Lower lobe of right lung (tissue), 2 donors: ENCODE measurements at places on chromosomes 5 and 9. TPM values are rescaled to one million over a fixed set of nuclear protein-coding genes. Genes with fewer than 3 reads are reported as not detected.

The PTPRD gene
- 17.2 TPM for total RNA-seq

The POMT1 gene
- total RNA-seq = 25.9 TPM

The C5orf58 gene
- total RNA-seq = not detected

The ANP32B gene
- total RNA-seq = 120 TPM

The RASEF gene
- 11.5 TPM for total RNA-seq

The CD74 gene
- total RNA-seq = 4,221 TPM

The CCL21 gene
- 138 TPM for total RNA-seq

The FRRS1L gene
- 0.06 TPM for total RNA-seq

The SPAG8 gene
- total RNA-seq = 13.3 TPM

The SYK gene
- total RNA-seq = 88.9 TPM

The TAF1L gene
- total RNA-seq = not detected

DNA sequence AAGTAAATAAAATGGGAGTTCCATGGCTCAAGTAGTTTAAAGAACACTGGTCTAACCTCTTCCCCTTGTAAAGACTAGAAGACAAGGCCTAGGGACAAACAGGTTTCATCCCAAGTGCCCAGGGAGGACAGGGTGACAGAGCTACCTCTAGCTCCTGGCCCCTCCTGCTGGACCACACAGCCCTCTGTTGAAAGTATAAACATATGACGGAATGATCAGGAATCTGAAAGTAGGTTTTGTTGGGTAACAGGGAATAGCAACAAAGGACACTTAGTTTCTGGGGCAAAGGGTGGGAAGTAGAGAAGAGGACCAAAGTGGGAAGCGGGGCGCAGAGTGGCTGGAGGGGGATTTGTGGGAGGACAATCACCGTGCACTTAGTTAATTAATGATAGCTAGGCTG, 67.0 kb upstream of the DAB2IP start:
- DNase-seq = no peak

DNA sequence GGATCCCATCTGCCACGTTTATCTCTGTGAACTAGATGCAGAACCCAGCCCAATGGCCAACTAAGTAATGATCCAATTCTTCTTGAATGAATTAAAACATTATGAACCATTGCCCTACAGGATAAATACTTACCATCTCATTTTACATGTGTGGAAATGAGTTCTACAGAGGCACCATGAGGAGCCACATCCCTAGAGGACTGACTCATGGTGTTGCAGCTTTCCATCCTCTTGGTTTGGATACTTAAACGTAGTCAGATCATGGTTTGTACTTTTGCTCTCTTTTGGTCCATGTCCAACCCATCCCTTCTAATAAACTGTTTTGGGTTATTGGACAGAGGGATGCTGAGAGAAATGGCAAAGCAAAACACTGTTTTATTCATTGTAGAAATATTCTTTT, 484.8 kb downstream of the EBF1 start:
- no peak for DNase-seq

DNA sequence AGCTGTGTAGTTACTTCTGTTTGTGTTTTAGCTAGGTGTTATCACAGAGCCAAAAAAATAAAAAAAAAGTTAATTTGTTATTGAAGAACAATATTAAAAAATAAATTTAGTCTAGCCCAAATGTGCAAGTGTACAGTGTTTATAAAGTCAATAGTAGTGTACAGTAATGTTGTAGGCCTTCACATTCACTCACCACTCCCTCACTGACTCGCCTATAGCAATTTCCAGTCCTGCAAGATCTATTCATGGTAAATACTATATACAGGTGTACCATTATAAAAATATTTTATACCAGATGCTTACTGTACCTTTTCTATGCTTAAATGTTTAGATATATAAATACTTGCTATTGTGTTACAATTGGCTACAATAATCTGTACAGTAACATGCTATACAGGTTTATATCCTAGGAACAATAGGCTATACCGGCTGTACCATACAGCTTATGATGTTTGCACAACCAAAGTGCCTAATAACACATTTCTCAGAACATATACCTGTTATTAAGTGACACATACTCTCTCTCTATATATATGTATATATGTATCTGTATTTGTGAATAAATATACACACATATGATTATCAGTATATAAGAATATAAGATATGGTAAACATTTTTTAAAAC, 341.4 kb upstream of the EDIL3 start:
- DNase-seq = no peak

- peak; percentile 86 for DNase-seq
These were observed at the start of gene CTNNA1 for GRCh38 chr5:138752951-138753793. TSS of gene CTNNA1 (plus strand) at chr5:138753425. CDS start at chr5:138781925, 28,500 bp downstream.

DNA sequence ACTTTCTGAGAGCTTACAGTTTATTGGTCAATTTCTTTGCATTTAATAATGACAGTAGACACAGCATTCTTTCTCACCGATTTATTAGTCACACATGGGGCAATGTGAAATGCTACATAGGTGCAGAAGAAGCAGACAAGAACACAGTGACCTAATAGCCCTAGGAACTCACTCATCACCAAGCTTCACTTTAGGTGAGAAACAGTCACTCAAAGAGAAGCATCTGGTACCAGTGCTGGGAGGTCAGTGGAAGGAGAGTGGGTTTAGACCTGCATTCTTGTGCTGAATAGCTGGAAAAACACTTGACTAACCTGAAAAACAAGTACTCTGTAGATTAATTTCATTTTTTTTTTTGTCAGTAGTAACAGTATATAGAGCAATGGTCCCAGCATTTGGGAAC, 179.6 kb downstream of the GRIA1 start:
- DNase-seq = no peak

GRCh38 chr5:136249678-136250266, 56.8 kb upstream of the SMIM32 start:
- DNase-seq = peak; percentile 63

GRCh38 chr9:109098171-109098959, 21.4 kb downstream of the TMEM245 start:
- DNase-seq = no peak

DNA sequence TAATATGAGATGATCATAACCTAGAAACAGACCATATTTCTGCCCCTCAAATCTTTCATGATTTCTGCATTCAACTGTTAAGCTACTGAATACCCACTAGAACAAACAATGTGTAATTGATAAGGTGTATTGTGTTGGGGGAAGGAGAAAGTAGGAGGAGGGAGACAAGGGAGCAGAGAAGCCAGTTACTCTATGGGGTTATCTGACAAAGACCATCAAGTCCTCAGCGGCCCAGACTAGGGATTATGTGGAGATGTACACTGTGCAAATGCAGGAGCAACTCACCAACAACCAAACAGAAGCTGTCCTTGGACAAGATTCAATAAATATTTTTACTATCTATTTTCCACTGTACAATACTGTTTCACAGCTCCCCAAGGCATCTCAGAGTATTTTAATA, 2.7 kb downstream of the NRG2 start:
- no peak for DNase-seq

DNA sequence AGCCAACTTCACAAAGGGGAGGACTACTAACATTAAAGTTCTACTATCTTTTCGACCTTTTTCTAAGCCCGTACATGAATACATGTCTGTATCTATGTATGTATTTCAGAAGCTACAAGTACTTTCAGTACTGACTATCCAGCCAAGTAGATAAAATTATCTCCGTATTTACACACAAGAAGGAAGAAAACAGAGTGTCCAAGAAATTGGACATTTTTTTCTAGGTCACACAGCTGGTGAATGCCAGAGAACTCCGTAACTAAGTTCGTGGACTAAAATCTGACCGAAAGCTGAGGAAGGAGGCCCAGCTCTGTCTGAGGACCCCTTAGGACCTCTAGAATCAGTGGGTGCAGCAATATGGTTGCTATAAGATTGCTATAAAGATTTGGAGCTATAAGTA, 83.4 kb downstream of the MAMDC2 start:
- no peak for DNase-seq

DNA sequence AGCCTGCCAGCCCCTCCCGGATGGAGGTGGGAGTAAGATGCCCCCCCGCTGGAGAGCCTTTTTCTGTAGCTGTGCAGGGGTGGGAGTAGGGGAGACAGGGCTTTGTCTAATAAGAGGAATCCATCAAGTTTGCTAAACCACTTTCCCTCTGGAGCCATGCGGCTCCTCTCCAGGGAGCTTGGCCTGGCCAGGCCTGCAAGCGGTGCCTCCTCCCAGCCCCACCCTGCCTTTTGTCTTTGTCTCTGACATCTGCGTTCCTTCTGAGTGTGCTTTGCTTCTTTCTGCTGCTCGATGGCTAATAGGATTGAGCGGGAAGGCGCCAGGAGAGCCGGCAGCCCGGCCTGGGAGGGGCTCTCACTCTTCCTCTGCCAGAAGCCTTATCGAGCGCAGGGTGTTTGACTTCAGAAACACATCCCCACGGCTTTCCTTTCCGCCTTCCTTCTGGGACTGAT, 26.7 kb upstream of the FCN1 start:
- DNase-seq = no peak

GRCh38 chr5:54721116-54721515, 203.6 kb downstream of the SNX18 start:
- no peak for DNase-seq

DNA sequence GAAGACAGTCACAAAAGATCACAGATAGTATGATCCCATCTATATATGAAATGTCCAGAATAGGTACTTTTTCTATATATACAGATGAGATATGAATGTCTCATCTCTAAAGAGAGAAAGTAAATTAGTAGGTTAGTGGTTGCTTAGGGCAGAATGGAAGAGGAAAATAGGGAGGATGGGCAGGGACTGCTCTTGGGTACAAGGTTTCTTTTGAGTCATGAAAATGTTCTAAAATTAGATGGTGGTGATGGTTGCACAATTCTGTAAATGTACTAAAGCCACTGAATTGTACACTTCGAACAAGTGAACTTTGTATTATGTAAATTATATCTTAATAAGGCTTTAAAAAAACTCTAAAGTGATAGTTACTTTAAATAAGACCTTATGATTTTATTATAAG, 59.6 kb upstream of the GRAMD2B start:
- DNase-seq = no peak

GRCh38 chr9:6024035-6024554, 8.7 kb upstream of the RANBP6 start:
- DNase-seq = no peak

GRCh38 chr5:149852641-149853330, 91.8 kb downstream of the PDE6A start:
- peak; percentile 74 for DNase-seq

DNA sequence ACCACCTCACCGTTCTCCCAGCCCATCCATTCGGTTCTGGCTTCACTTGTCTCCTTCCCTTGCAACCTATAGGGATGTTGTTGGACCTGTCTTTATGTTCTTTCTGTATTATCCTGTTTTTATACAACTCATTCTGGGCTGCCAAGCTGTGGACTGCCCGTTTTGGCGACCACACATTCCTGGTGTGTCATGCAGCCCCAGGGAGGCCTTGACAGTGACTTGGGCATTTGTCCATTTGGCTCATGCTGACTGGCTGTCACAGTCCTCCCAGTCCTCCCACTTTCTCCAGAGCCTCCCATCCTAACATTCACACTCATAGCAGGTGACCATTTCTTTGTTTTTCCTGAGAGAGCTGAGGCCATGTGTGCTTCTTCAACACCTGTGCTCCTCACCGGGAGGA, 136.4 kb downstream of the SLF1 start:
- no peak for DNase-seq

GRCh38 chr9:129934041-129934591, 98.9 kb downstream of the USP20 start:
- DNase-seq = no peak

DNA sequence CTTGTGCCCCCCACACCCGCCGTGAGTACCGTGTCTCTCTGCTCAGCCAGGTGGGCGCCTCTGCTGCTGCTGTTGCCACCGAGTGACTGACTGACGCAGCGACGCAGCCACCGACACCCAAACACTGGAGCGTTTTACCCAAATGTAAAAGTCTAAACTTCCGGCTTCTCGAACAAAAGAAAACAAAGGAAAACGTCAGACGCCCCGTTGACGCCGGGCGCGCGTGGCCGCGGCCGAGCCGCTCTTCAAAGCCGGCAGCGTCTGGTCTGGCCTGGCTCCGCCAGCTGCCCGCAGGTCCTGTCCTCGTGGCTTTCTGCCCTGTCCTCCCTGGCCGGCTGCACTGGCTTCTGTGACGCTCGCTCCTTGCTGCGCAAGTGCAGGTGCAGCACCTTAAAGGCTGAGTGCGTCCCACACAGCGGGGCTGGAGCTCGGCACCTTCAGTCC, 41.4 kb upstream of the CLPTM1L start:
- DNase-seq = peak; percentile 85

GRCh38 chr5:122649080-122649479, 125.8 kb upstream of the SNX2 start:
- DNase-seq = no peak
